ENCODE measurements at places on chromosomes 7 and 10.

DNA sequence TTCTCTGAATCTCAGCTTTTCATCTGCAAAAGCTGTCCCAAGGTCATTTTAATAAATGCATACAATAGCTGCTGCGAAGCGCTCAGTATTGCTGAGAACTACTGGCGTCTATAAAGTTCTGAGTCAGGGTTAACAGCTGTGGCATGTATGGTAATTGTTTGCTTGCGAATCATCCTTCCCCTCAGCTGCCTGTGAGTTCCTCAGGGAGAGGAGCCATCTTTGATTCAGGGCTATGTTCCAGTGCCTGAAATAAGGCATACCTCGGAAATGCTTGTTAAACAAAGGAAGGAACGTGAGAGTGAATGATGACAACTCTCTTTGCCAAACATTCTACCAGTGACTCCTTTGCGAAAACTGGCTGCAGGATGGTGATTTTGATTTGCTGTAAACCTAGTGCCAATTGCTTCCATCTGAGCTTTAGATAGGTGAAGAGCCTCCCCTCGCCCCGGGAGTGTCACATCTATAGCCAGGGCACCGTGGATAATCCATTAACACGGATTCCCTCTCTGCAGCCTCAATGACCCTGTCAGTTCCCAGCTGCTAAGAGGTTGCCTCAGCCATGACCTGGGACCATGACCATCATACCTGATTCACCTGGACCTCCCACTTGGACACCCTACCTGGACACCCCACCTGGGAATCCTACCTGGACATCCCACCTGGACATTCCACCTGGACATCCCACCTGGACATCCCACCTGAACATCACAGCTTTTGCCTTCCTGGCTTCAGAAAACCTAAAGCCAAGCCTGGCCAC lies 39.6 kb downstream of the GPRIN2 start:
- no peak for DNase-seq

DNA sequence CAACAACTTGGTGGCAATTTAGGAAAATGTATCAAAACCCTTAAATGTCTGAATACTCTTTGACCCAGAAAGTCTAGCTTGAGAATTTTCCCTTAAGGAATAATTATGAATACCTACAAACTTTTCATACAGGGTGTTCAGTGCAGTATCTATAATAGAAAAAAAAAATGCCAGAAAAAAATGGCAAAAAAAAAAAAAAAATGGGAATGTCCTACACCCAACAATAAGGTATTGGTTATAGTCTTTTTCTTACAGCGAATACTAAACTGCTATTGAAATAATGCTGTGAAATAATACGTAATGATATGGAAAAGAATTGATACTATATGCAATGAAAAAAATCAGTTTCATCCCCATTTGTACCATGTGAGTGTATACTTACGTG lies 44.3 kb downstream of the ZNF800 start:
- DNase-seq, result no peak

- no peak for DNase-seq
Observed at GRCh38 chr10:316390-316789, 181.1 kb downstream of the ZMYND11 start.

- DNase-seq, result no peak
Observed at GRCh38 chr10:115827231-115828009, 445.6 kb downstream of the GFRA1 start.

- DNase-seq, result no peak
Observed at GRCh38 chr7:32928785-32929298, 28.4 kb upstream of the FKBP9 start.

All from T follicular helper cell (primary cell).